PC-3 (cell line): ENCODE measurements at places on chromosomes 3 and 15. TPM values are rescaled to one million over a fixed set of nuclear protein-coding genes. Genes with fewer than 3 reads are reported as not detected.

DNA sequence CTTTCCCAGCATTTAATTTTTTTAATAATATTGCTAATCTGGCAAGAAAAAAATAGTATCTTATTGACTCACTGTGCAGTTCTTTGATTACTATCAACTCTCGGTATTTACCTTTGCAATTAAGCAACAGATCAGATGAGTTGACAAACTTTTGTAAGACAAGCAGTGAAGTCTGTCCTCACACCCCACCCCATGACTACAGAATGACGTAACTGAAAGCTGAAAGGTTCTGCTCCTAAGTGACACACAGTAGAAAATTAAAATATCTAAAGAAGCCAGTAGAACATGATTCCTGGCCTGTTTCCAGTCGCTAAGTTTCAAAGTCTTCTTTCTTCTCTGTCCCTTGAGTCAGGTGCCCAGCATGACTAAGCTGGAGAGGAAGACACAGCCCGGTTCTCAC lies 135.5 kb downstream of the STT3B start:
- DNase-seq, result peak; percentile 32

Gene INSYN1
- not detected in 2 replicates for total RNA-seq

Gene ZNF774
- total RNA-seq, result 1.1 and 1.9 TPM in 2 replicates

DNA sequence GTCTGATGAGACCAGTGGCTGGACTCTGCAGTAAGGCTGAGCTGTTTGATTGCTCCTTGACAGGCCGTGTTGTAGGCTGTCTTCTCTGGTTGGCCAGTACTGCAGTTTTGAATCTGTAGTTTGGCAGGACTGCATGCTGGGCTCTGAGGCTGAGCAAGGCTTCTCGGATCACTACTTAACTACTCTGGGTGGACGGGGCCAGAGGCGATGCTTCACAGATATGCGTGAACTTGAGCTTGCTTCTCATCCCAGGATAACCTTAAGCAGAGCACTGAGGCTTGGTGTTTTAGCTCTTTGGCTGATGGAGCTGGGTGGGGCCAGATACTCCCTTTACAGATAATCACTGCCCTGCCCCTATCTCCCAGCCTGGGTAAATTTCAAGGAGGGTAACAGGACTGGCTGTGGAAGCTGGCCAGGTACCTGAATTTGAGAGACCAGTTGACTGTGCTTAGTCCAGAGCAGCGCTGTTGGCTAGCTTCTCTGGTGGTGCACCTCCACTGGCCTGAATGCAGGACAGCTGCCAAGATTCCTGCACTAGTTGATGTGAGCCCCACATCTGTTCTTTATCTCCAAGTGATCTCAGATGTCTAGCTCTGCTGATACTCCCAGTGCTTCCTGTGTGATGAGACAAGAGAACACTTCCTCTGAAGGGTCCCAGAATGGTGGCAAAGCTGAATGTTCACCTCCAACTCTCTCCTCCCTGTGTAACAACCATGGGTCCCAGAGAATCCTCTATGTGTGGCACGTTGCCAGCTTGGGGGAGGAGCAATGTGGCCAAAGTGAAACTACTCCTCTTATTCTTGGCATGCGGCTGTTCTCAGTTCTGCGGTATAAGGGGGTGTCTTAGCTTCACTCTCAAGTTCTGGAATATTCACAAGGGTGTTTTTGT lies 37.9 kb downstream of the RPL39L start:
- no peak for DNase-seq

Gene TP63
- 0.23 and 0.29 TPM in 2 replicates for total RNA-seq

- no peak for DNase-seq
Observed at GRCh38 chr15:31042751-31043150, 51.3 kb upstream of the MTMR10 start.
